Foreskin fibroblast (primary cell): ENCODE measurements at places on chromosomes 6 and 20.
A peak's percentile ranks its signal among the peaks of the same experiment; 100 is the strongest.

- DNase-seq = peak; percentile 95
Measured at GRCh38 chr6:16334671-16335070, 96.3 kb downstream of the GMPR start.

DNA sequence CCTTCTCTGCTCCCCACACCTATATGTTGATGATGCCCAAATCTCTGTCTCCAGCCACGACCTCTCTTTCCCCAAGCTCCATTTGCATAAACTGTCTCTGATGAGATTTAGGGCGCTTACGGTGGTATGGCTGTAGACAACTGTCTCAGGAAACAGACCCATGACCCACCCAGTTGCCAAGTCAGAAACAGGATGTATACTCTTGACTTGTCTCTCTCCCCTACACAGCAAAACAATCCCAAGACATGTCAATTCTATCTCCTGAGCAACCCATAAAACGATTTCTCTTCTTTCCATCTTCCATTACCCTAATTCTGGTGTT is 13.9 kb downstream of the GNL1 start:
- DNase-seq = no peak

GRCh38 chr20:4511776-4512175 is 209.9 kb upstream of the PRND start:
- no peak for DNase-seq

DNA sequence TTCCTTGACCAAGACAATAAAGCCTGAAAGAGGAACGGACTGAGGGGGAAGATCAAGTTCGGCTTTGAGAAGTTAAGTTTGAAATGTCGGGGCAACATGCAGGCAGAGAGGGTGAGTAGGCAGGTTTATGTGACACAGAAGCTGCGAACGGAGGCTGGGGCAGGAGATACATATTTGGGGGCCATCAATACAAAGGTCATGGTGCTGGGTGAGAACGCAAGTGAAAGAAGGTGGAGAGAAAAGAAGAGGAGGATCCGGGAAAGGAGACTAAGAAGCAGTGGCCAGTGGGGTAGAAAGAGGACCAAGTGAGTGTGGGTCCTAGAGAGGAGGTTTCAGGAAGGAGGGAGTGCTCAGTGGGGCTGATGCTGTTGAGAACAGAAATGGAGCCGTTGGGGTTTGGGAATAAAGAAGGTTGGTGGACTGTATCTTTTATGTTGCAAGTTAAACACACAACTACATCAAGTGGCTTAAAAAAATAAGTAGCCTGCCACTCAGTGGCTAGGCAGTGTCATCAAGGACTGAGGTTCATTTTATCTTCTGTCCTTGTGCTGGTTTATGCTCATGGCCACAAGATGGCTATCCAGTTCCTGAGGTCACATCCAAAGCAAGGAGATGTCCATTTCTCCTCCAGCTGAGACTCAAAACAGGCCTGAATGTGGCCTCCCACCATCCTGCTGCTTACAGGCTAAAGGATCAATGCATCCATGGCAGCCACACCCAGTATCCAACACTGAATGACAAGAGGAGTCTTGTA is 1.7 kb upstream of the BLCAP start:
- no peak for DNase-seq

DNA sequence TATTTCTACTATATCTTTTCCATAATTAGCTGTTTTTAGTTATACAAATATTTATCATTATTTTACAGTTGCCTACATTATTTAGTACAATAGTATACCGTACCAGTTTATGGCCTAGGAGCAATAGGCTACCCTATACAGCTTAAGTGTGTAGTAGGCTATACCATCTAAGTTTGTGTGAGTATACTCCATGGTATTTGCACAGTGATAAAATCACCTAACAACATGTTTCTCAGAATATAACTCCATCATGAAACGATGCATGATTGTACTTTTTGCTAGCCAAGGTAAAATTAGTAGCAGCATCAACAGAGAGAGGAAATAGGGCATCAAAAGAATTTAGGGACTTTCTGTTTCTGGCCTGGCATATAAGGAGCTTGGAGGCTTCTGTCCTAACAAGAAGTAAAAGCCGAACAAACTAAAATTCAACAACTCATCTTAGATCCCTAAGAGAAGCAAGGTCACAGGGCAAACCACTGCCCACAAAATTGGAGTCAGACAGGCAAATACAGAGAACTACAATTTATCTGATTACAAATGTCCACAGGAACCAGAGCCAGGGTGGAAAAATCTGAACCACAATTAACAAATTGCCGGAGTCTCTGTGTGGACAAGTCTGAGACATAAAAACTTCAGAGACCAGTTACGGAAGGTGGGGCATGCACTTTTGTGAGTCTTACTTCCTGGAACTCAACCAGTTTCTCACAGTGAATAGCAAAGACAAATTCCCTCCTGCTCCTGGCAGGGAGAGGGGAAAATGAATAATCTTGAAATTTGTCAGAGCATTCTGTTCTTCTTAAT is 671.4 kb downstream of the RFPL4B start:
- DNase-seq = peak; percentile 78

DNA sequence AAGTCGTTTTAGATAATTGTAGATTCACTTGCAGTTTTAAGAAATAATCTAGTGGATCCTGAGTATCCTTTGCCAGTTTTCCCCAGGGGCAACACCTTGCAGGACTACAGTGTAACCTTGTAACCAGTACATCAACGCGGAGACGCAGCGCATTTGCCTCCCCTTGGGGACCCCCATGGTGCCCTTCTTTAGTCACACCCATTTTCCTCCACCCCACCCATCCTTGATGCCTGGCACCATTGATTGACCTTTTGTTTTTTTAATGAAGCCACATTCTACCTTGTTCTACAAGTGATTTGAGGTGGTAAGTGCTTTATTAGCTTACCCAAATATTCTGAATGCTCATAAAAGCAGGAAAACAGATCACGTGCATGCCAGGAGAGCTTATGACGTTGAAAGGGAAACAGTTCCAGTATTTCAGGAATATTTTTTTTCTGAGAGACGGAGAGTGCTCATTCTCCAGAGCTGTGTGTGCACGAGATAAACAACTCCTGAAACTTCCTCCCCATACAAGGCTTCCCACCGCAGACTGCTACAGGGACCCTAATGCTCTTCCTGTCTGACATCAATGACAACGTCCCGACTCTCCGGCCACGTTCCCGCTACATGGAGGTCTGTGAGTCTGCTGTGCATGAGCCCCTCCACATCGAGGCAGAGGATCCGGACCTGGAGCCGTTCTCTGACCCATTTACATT is 35.7 kb downstream of the CDH26 start:
- no peak for DNase-seq

DNA sequence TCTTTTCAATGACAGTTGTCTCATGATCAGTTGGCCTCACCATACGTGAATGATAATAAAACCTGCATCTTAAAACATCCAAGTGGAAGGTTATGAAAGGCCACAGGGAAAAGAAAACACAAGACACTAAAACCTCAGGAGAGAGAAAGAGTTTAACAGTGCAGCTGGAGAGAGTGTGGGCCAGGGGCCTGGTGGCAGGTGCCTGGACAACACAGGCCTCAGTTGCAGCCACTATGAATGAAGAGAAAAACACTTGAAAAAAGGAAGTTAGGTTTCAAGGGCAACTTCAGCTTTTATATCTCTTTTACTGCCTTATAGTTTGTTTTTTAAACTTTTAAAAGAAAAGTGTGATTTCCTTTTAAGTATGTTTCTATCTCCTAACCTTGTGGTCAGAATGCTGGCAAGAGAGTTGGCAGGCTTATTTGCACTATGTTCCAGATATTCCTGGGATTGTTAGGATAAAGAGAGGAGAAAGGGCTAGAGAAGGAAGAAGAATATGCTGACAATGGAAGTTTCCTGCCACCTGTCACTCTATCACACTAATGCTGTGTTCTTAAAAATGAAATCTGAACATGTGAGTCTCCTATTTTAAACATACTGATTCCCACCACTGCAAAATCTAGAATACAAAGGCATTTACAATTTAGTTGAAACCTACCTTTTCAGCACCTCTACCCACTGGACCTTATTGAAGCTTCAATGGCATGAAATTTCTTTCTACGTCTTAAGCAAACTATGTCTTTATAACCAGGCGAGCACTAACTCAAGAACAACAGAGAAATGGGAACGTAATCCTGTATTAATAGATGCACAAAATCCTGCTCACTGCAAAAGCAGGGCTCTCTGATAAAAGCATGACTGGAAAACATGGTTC is 222.4 kb downstream of the CD83 start:
- no peak for DNase-seq
